Keratinocyte (primary cell): ENCODE measurements at places on chromosomes 13 and 19.

- no peak for DNase-seq
Measured at GRCh38 chr13:111049791-111050538, 65.1 kb upstream of the ARHGEF7 start.

GRCh38 chr19:1158885-1159448 is 15.1 kb downstream of the SBNO2 start:
- no peak for DNase-seq

GRCh38 chr13:97946951-97947588 is 6.4 kb upstream of the IPO5 start:
- DNase-seq: peak; percentile 2

DNA sequence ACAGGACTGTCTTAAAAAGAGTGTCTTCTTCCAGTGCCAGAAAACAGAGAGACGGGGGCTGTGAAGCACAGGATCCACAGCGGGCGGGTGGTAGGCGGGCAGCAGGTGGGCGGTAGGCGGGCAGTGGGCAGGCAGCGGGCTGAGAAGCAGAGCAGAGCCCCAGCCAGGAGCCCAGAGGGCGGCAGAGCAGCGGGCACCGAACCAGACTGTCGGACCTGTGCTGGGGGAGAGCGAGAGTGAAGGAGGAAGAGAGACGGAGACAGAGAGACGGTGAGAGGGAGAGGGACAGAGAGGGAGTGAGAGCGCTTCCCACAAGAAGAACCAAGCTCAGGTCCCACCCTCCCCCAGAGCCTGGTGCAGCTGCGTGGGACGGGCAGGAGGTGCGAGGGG is 30.3 kb downstream of the RASA3 start:
- no peak for DNase-seq

DNA sequence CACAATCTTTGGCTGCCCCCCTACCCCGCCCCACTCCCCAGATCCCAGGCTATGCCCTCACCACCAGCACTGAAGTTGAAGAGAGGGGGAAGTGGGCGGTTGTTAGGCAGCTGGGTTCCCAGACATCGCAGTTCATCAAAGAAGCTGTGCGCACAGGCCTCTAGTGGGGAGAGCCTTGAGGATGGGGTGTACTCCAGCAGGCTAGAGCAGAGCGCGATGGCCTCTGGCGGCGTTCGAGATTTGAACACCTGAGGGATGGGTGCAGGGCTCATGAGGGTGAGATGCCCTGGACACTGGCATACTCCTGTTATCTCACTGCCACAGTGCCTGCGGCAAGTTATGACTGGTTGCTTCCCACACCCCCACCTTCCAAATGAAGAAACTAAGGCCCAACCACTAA is 10.0 kb downstream of the GSK3A start:
- DNase-seq: no peak

GRCh38 chr13:77040835-77041234 is 13.9 kb upstream of the FBXL3 start:
- DNase-seq: no peak

GRCh38 chr13:84649853-84650252 is 767.6 kb upstream of the SLITRK1 start:
- no peak for DNase-seq

DNA sequence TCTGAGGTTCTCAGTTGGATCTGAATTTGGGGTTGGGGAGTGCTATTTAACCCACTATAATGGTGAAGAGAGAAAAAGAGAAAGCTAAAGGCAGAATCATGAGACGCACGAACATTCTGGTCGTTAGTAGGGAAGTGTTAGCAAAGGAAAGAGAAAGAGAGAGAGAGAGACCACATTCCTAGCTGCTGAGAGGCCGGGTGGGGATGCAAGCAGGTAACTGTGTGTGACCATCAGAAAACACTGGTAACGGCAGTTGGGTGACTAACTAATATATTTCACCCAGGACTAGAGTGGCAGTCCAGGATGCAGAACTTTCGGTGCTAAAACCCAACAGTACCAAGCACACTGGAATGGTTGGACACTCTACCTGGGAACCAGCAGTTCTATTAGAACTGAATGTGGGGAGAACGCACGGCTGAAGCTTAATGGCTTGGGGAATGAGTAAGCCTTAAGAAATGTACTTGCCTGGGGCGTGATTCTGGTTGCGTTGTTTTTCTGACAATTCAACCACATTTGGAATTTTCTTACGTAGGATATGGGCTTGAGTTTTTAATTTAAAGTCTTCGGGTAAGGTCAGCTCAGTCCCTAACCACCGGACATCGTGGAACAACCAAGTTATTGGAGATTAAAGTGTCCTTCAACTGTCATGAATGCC is 130.2 kb downstream of the DNAJC15 start:
- DNase-seq: peak; percentile 23

DNA sequence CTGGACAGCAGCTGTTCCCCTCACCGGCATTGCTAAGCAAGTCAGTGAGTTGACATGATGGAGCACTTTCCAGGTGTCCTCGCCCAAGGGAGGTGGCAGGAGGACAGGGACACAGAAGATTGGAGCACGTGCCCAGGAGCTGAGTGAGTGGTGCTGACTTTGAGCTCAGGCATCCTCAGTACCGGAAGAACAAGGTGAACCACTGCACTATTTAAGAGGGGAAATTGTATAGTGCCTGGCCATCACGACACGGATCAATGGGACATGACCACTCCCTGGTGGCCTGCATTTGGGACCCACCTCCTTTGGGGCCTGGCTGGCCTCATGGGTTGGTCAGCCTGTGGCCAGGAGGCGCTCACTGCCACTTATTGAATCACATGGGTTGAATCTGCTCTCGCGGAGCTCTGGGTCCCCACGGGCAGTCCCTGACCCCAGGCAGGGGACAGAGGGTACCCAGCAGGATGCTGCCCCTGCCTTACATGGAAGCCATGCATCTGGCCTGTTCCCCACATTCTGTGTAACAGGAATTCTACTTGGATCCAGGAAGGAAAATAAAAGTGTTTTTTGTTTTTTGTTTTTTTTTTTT is 206.9 kb upstream of the ZNF536 start:
- no peak for DNase-seq

DNA sequence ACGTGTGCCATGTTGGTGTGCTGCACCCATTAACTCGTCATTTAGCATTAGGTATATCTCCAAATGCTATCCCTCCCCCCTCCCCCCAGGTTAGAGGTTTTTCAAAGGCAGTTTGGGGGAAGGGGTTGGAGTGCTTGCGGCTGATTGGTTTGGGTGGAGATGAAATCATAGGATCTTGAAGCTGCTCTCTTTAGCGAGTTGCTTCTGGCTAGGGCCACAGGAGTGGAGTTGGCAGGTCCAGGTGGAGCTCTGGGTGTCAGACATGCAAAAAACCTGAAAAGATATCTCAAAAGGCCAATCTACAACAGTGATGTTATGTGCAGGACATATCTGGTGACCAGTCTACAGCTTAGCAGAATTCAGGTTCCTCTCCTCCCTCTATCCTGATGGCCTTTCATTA is 32.6 kb upstream of the CXCL17 start:
- DNase-seq: no peak

DNA sequence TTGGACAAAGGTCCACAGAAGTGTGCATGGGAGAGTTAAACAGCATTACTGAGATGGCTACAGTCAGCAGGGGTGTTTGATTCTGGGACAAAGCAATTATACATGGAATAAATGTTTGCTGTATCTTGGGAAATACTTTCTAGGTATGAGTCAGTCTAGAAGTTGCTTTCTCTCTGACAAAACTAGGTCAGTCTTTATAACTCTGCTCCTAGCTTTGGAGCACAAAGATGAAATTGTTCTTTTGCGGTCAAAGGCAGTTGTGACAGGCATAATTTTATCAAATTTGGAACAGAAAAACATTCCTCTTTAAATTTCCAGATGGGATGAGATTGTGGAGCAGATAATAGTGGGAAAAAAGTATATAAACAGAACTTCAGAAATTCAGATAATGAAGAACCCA is 1045.4 kb upstream of the MIR17HG start:
- no peak for DNase-seq

DNA sequence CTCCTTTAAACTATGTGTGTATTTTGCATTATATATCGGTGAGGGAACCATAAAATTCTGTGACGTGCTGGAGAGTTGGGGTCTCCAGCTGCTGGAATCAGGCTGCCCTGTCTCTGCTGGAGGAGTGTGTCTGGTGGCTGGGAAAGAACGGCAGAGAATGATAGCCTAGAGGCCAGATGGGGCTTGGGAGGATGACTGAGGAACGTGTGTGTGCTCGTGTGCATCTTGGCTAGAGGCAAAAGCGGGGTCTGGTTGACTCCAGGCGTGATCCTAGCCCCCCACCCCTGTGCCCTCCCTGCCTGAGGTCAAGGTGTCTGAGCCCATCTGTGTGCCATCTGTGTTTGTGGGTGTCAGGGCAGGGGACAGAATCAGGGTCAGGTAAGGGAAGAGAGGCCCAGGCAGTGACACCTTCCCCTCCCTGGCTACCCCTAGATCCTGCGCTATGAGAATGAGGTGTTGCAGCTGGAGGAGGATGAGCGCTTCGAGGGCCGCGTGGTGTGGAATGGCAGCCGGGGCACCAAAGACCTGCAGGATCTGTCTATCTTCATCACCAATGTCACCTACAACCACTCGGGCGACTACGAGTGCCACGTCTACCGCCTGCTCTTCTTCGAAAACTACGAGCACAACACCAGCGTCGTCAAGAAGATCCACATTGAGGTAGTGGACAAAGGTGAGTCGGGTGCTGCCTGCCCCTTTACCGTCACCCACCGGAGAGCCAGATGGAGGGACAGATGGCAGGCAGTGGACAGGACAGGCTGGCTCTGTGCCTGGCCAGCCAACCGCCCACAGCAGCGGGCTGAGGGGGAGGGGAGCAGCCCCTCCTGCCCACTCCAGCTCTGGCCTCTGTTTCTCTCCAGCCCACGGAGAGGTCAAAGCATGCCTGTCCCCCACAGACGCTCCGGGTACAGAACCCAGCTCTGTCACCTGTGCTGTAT is 3.1 kb downstream of the SCN1B start:
- DNase-seq: no peak

DNA sequence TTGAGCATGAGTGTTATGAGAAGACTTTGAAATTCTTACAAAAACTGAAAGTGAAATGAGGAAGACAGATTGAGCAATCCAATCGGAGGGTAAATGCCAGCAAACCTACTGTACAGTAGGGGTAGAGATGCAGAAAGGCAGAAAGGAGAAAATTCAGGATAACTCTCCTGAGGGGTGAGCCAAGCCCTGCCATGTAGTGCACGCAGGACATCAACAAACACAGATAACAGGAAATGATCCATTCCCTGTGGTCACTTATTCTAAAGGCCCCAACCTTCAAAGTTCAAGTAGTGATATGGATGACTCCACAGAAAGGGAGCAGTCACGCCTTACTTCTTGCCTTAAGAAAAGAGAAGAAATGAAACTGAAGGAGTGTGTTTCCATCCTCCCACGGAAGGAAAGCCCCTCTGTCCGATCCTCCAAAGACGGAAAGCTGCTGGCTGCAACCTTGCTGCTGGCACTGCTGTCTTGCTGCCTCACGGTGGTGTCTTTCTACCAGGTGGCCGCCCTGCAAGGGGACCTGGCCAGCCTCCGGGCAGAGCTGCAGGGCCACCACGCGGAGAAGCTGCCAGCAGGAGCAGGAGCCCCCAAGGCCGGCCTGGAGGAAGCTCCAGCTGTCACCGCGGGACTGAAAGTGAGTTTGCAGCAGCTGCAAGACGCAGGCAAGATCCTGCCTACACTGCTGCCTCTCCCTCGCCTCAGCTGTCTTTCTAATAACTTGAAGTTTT is at the start of gene TNFSF13B:
Gene TNFSF13B (plus strand): TSS at position 118 of the 728 bp plus-strand sequence. CDS start 178 bp downstream, at position 296.
- no peak for DNase-seq

DNA sequence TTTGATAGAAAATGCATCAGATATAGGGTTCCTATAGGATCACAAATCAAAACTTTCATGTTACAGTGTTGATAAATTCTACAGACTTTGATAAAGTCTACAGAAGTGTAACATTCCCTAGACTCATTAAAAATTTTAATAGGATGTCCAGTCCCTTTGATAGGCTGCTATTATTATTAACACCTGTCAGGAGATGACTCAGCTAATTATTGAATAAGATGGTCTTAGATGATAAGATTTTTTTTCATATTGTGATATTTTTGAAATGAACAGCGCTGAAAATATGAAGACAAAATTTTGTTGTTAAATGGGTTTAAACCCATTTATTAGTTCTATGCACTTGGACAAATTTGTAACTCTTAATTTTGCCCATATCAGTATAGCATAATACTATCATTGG is 356.8 kb upstream of the SLITRK1 start:
- no peak for DNase-seq

DNA sequence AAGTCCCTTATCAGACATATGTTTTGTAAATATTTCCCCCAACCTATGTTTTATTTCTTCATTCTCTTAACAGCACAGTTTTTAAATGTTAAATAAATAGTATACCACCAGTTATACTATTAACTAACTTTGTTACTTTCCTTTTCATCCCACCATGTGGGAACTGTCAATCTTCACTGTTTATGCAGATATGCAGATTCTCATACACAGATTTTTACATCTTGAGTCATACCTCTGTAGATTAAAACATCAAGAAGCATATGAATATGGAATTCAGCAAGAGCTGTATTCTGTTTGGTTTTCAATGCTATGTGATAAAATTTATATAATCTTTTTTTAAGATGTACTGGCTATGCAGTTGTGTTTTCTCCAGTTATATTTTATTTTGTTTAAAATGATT is 566.3 kb downstream of the LIG4 start:
- no peak for DNase-seq

DNA sequence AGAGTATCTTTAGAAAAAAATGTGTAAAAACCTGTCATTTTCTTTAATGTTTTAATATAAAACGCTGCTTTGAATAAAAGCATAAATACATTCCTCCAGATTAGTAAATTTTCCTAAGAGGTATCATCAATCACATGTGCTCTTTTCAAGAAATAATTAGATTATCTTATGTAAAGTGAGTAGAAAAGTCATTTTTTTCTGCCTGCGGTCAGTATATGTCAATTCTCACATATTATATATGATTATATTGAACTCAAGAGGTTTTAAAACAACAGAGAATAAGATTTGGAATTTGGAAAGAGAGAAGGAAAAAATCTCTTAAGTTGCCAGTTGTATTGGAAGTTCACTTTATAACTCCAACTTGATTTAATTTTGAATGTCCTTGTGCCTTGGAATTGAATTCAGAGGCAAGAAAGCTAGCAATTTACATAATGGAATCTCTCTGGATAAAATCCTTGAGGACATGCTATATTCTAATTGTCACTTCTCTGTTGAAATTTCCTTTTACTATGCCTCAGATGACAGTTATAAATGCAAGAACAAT is 740.1 kb upstream of the SPRY2 start:
- DNase-seq: no peak

DNA sequence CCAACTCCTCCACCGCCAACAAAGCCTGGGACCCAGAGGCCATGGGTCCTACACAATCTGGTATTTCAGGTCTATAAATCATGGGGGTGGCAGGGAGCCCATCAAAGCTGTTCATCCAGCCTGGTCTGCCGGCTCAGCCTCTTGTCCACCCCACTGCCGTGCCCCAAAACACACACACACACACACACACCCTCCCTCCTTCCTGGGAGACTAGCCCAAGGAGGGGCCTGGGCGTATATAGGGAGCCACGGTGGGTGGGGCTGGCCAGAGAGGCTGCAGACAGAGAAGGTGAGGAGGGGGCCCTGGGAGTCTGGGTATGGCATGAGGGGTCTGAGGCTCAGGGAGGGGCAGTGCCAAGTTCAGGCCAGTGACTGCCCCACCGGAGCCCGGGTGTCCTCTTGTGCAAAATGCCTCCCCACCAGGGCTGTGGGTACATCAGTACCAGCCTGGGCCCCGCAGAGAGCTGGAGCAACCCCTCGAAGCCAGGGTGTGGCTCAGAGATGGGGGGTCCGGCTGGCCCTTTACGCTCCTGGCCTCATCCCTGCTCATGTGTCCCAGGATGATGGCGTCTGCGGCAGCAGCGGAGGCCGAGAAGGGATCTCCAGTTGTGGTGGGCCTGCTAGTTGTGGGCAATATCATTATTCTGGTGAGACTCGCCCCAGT is at the start of gene UPK1A:
Gene UPK1A (plus strand): TSS at position 267 of the 663 bp plus-strand sequence. CDS start 296 bp downstream, at position 563.
- DNase-seq: no peak
